ENCODE measurements at places on chromosomes 5 and 9.

- DNase-seq = no peak
Observed at GRCh38 chr9:76996700-76997099, 22.8 kb upstream of the FOXB2 start.

DNA sequence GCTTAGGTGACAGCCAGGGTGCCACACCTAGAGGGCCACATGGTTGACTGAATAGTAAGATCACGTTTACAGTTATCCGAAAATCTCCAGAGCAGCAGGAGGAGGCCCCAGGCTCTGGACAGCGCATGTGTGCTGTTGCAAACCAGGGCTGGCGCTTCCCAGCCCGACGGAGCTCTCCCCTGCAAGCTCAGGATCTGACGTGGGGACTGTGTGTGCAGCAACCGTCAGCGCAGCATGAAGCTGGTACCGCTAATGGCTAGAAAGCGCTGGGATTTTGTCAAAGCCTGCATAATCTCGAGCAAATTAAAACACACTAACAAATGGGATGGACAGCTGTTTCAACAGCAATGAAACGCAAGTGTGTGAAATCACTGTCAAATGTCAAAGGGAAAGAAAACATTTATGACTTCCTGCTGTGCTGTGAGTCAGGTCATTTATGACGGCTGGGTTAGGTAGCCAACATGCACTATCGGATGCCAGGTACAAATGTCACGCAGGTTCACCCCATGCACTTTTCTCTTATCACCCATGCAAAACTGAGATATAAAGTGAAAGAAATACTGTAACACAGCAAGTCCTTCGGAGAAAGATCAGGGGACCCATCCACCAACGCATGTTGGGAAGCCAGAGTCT, 7.5 kb downstream of the SURF4 start:
- no peak for DNase-seq

GRCh38 chr5:100832252-100833230, 70.5 kb downstream of the ST8SIA4 start:
- DNase-seq = no peak

DNA sequence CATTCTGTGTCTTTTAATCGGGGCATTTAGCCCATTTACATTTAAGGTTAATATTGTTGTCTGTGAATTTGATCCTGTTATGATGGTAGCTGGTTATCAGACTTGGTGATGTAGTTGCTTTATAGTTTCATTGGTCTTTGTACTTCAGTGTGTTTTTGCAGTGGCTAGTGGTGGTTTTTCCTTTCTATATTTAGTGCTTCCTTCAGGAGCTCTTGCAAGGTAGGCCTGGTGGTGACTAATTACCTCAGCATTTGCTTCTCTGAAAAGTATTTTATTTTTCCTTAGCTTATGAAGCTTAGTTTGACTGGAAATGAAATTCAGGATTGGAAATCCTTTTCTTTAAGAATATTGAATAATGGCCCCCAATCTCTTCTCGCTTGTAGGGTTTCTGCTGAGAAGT, 156.9 kb downstream of the CNTLN start:
- DNase-seq = no peak

GRCh38 chr5:13591621-13592020, 352.9 kb downstream of the DNAH5 start:
- peak; percentile 42 for DNase-seq

GRCh38 chr9:82126256-82126655, 137.7 kb downstream of the SPATA31D1 start:
- DNase-seq = no peak

- no peak for DNase-seq
Observed at GRCh38 chr5:116989995-116990394, 415.4 kb upstream of the SEMA6A start.

DNA sequence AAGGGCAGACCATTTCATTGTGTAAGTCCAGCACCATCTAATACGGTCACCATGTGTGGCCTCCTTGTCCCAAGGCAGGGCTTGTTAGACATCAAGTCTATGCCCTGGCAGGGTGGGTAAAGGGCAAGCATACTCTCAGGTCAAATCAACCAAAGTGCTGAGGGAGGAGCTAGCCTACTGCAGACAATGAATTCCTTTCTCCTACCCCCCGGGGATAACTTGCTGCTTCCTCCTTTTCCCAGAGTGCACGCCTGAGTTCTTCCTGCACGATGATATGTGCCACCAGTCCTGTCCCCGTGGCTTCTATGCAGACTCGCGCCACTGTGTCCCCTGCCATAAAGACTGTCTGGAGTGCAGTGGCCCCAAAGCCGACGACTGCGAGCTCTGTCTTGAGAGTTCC, 71.4 kb downstream of the RFK start:
- DNase-seq = no peak

- no peak for DNase-seq
Observed at GRCh38 chr9:130768891-130769403, 66.1 kb upstream of the ABL1 start.

GRCh38 chr9:99626426-99626825, 195.3 kb upstream of the NR4A3 start:
- DNase-seq = no peak

GRCh38 chr9:81848472-81848871, 79.8 kb upstream of the SPATA31D4 start:
- DNase-seq = no peak

- peak; percentile 98 for DNase-seq
Observed at GRCh38 chr5:1975406-1975715, 92.6 kb upstream of the IRX4 start.

GRCh38 chr5:75729321-75729720, 12.1 kb upstream of the POC5 start:
- no peak for DNase-seq

DNA sequence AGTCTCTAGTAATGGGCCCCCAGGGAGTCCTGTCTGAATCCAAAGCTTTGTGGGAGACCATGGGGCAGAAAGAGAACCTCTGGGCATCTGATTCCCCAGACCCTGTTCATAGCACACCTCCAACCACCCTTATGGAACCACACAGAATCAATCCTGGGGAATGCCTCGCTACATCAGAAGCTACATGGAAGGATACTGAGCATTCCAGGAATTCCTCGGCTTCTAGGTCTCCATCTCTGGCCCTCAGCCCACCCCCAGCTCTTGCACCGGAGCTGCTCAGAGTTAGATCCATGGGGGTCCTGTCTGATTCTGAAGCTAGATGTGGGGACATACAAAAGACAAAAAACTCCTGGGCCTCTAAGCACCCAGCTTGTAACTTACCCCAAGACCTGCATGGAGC, 28.4 kb downstream of the VCP start:
- no peak for DNase-seq

- no peak for DNase-seq
Observed at GRCh38 chr9:86632537-86632936, 278.3 kb upstream of the TUT7 start.

- DNase-seq = no peak
Observed at GRCh38 chr5:95863383-95863757, 40.8 kb upstream of the GLRX start.

DNA sequence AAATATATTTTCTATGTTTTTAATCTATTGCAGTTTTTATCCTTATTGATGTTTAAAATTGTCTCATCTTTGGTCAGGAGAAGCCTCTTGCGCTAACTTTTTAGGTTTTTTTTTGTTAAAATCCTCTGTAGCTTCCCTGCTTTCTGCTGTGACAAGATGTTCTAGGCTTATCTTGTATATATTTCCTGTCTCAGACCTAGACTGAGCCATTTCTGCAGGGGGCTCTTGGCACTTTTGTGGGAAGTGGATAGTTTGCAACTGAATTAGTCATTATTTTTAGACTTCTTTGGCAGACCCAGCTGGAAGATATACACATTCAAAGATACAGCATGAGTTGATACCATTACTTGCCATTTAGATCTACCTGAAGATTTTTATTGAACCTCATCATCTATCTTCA, 28.8 kb downstream of the TCERG1 start:
- DNase-seq = no peak

GRCh38 chr9:131370638-131371037, 23.2 kb upstream of the PRRC2B start:
- DNase-seq = no peak

DNA sequence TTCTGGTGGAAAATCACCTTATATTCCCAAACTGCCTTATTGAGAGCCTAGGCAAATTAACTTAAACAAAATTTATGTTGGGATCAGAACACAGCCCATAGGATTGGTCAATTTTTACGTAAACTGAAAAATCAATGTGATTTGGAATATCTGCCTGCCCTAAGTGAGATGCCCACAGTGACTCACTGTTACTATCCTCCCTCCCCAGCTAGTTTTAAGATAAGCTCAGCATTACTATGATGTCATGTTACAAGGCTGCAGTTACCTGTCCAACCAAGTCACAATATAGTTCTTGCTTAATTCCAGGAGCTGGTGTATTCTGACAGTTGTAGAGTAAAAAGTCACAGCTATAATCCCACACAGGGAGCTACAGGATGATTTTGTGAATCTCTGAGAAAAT, 23.1 kb downstream of the SKP1 start:
- DNase-seq = no peak

- DNase-seq = no peak
Observed at GRCh38 chr5:72141440-72142355, 34.4 kb downstream of the MAP1B start.

DNA sequence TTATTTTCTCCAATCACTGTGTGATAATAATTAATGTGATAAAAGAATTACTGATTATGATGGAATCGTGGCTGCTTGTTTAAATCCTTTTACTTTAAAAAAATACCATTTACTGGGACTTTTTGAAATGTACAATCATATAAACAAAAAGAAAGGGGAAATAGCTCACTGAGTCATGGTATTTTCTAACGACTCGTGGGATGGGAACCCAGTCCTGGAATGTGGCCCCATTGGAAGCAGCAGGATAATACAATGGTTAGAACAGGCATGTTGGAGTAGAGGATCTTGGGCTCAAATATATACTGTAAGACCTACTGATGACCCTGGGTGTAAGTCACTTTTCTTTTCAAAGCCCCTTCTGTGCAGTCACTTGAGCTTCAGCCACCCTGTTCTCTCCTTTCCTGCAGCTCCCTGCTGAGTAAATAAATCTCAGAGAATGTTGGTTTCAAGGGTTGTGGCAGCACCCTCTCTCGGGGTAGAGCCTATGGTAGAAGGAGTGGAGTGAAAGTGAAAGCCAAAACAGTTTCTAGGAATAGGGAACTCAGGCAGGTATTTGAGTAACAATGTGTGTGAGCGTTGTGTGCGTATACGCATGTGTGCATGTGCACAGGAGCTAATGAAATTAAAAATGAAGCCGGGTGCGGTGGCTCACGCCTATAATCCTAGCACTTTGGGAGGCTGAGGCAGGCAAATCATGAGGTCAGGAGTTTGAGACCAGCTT, 40.8 kb upstream of the LARP1 start:
- peak; percentile 57 for DNase-seq

- DNase-seq = no peak
Observed at GRCh38 chr9:82206946-82207345, 218.4 kb downstream of the SPATA31D1 start.

- DNase-seq = peak; percentile 18
Observed at GRCh38 chr5:152271420-152271819, 133.7 kb downstream of the NMUR2 start.

DNA sequence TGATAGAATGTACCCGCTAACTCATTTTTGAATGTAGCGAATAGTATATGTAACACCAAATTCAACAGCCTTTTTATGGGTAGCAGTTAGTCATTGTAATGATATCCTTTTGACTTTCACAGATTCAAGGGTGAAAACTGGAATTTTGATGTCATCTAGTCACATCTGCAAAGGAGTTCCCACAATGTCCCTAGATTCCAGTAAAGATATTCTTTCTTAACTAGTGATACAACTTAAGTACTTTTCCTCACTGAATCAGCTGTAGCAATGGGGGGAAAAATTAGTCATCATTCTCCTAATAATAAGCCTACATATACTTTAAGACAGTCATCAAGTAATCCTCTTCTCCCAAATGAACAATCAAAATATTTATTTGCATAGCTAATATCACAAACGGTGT, 11.5 kb upstream of the SSBP2 start:
- DNase-seq = no peak

GRCh38 chr5:155616779-155617392, 603.3 kb downstream of the KIF4B start:
- peak; percentile 38 for DNase-seq

- DNase-seq = no peak
Observed at GRCh38 chr9:20312732-20313131, 309.6 kb downstream of the MLLT3 start.

DNA sequence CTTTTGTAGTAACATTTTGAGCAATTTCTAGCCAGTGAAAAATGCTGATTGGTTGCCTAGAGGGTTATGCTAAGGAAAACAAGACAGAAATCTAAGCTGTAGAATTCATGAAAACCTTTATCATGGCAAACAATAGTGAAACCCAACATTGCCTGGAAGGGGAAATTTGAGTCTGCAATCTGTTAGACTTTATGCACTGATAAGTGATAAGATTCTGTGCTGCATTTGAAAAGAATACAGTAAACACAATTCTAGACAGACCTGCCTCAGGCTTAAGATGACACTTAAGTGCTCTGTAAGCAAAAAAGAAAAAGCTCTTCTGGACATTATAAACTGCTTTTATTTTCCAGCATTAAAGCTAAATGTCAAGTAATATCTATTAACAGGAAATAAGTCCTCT, 519.3 kb downstream of the ISL1 start:
- no peak for DNase-seq

DNA sequence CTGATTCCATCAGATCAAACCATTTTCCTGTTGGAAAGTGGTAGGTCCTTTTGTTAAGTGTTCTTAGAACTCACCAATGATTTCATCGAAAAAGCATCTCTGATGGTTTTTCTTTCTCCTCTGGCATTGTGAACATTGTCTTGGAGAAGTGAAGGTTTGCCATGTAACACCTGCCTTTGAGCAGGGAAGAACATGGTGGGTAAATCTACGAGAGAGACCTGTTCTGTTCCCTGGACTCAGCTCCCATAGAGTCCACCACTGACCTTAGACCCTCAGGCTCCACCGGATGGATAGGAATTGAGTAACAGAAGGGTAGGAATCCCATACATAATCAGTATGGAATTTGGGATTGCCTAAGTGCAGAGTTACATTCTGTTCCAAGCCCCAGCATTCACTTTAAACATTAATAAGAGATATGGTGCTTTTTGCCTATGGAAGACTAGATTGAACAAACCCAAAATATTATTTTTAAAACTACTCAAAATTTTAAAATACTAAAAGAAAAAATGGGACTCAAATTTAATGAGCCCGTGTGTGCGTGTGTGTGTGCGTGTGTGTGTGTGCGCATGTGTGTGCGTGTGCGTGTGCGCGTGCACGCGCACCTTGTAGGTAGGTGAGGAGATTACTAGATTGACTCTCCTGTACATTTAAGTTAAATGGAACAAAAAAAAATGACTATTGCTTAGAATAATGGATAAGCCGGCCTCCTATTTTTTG, 92.0 kb downstream of the C9orf152 start:
- no peak for DNase-seq

GRCh38 chr5:1743769-1744085, 55.9 kb downstream of the MRPL36 start:
- DNase-seq = no peak

DNA sequence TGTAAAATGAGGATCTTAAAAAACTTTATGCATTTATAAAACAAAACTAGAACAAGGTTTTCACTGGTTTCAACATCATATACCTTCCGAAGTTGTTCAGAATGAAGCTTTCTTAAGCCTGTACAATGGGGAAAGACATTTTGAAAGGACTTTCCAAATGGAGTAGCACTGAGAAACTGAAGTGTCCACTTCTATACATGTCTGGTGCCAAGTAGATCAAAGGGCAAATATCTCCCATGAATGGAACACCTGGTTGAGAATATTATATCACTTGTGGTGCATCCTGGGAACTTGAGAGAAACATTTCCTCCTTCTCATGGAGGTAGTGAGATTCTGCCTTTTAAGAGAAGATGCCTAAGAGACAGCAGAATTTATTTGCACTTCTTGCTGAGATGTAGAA, 182.1 kb upstream of the ACTBL2 start:
- DNase-seq = no peak

GRCh38 chr5:75042522-75042921, 9.8 kb downstream of the GCNT4 start:
- DNase-seq = no peak
